ENCODE measurements at places on chromosomes 4 and X. TPM values are rescaled to one million over a fixed set of nuclear protein-coding genes. Genes with fewer than 3 reads are reported as not detected.
A peak's percentile ranks its signal among the peaks of the same experiment; 100 is the strongest.

CLRN2 gene
- total RNA-seq, result not detected

ARHGAP24 gene
- 65.2 TPM for total RNA-seq

F8A2 gene
- total RNA-seq, result not detected

ZCCHC18 gene
- 0.42 TPM for total RNA-seq

TKTL2 gene
- not detected for total RNA-seq

MAGEA11 gene
- total RNA-seq, result not detected

- no peak for DNase-seq
Measured at GRCh38 chr4:20576861-20577260, 123.4 kb upstream of the PACRGL start.

DNA sequence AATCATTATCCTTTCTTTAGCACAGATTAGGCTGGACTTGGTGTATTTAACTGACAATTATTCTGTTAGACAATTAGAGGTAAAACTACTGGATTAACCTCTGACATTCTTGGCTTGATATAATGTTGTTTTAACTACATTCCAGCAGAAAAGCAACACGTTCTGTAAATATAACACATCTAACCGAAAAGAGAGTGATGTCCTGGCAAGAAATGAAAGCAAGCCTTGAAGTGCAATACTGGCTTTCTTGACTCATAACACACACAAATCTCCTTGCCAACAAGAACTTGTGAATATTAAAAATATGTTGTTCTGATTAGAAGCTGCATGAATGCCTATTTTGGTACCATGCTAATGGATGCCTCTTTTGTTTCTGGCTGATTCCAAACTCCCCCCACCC is 76.4 kb downstream of the EFHC2 start:
- DNase-seq, result no peak

DNA sequence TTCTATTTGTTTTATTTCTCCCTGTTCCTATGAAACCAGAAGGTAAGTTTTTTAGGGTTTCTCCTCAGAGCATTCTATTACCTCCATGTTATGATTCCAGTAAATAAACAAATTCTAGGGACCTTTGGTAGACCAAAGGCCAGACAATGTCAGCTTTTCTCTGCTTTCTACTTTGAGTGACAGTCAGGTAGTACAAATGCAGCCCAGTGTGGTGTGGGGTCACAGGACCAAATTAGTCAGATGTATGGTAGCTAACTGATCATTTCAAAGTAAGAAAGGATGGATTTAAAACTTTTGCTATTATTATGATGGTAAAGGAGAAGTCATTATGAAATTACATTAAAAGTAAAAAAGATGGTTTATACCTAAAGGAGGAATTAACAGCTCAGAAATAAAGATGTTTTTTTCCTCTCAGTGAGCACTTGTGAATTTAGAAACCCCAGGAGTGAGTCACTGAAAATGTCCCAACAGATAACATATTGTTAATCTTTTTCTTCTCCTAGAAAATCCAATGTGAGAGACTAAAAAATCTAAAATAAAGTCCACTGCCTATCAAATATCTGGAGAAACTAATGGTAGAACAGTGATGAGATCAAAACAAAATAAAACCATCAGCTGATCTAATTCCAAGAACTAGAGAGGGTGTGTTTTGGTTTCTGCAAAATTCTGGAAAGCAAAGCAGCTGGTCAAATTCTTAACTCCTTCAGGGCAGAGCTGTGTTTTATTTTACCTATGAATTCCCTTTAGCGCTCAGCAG is 16.6 kb upstream of the KLHL2 start:
- no peak for DNase-seq

GRCh38 chr4:40247350-40247749 is 50.5 kb downstream of the RHOH start:
- no peak for DNase-seq

GRCh38 chr4:26307037-26307800 is 13.6 kb upstream of the RBPJ start:
- no peak for DNase-seq

- DNase-seq, result no peak
Measured at GRCh38 chr4:177228599-177228998, 81.1 kb upstream of the NEIL3 start.

DNA sequence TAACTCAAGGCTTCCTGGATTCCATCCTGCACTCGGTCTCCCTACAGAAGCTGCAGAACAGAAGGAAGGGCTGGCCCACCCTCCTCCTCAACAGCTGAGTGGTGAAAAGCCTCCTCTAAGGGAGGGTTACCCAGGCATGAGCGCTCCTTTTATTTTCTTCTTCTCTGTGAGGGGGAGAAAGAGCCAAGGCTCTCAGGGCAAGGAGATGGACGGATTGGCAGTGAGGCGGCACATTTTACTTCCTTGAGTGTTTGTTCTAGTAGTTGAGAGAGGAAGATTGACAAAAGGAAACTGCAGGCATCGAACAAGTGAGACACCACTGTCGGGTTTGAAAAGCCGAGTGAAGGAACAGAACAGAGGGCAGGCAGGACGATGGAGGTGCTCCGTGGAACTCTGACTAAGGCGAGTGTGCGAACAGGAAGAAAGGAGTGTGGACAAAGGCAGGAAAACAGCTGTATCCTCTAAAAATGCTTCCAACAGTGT is 38.4 kb upstream of the STS start:
- no peak for DNase-seq

DNA sequence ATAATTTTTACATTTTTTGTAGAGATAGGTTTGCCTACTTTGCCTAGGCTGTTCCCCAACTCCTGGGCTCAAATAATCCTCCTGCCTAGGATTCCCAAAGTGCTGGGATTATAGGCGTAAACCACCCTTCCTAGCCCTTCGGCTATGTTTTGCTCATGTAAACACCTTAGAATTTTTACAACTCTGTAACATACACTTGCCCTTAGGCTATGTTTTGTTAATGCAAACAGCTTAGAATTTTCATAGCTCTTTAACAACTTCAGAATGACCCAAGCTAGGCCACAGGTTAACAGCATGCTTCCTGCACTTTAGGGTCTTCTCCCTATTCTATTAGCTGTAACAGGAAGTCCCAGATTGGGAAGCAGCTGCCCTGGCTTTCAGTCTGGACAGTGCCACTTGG is 24.2 kb downstream of the KLHL15 start:
- DNase-seq, result no peak

GRCh38 chrX:38634665-38635064 is 73.3 kb downstream of the TSPAN7 start:
- DNase-seq, result no peak

GRCh38 chr4:89598602-89599001 is 238.4 kb downstream of the SNCA start:
- DNase-seq, result no peak

DNA sequence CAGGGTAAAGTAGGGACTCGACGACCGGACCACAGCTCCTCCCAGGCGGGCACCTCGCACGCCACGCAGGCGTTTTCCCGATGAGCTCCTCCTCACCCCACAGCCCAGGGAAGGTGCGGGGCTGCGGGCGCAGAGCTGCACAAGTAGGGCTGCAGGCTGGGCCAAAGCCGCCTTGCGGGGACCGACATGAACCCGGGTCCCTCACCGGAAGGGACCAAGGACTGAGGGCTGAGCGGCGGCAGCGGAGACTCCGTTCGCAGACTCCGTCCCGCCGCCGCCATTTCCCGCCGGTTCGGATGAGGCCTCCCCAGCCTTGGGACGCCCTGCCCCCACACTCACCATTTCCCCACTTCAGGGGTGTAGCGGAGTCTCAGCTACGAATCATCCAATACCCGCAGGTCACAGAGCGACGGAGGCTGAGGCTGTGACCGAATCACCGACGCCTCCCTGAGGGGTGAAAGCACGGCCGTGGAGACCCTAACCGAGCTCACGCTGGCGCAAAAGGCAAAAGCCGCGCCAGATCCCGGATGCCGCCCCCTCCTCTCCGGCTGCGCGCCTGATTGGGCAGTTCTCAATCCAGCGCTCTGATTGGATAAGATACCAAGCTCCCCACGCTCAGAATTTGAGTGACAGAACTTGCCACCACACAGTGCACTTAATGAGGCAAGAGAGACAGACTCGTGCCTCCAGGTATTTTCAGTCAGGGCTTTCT is at the start of gene ZNF732:
ZNF732 (minus strand) TSS at position 506 of the 712 bp plus-strand sequence; CDS start at position 342, 164 bp downstream.
- DNase-seq, result peak; percentile 59

DNA sequence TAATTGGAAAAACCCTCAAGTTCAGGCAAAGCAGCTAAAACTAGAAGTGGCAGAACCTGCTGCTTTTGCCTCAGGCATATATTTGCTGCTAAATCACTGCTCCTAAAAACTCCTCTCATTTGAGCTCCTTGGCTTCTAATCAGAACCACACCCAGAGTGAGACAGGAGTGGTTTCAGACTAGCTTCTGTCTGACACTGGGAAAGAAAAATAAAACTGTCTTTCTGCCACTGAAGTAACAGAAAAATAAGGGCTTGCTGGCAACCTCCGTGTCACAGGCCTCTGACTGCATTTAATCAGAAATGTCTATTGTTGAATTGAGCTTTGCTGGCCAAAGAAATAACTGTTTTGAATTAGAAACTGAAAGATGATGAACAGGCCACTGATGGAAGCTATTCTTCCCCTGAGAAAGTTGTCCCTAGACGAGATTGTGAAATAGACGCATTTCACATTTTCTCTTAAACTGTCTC is 52.1 kb upstream of the RAP2C start:
- no peak for DNase-seq

DNA sequence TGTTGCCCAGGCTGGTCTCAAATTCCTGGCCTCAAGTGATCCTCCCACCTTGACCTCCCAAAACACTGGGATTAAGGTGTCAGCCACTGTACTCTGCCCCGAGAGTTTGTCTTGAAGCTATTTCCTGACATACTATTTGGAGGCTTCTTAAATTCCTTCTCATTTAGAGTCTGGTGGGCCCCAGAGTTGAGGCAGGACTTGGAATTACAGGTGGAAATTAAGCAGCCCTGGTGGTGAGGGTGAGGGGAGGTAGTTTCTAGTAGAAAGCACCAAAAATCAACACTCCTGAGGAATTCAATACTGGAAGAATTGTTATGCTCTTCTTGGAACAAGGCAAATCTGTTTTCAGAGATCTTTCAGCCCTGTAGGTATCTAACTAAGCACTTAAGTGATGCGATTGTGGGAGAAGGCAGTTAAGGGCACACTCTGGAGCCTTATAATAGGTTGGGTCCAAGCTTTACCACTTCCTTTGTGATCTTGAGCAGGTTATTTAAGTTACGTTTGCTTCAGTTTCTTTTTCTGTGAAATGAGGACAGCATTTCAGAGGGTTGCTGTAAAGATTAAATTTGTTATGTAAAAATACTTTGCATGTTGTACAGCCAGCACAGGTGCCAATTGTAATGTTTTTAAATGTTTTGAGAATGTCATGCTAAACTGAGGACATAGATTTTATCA is 200.7 kb downstream of the SOWAHB start:
- no peak for DNase-seq

DNA sequence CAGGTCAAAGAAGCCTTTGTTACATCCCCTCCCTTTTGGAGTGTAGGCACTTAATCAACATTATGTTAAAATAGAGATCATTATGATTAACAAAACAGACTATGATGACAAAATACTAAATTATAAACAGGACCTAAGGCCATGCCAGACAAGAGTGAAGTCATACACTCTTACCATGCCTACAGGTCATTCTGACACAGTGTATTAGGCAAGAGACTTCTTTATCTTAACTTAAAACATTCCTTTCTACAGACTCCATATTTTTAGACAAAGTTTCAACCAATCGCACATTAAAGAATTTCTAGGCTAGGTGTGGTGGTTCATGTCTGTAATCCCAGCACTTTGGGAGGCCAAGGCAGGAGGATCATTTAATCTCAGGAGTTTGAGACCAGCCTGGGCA is 128.6 kb upstream of the SLC34A2 start:
- no peak for DNase-seq

DNA sequence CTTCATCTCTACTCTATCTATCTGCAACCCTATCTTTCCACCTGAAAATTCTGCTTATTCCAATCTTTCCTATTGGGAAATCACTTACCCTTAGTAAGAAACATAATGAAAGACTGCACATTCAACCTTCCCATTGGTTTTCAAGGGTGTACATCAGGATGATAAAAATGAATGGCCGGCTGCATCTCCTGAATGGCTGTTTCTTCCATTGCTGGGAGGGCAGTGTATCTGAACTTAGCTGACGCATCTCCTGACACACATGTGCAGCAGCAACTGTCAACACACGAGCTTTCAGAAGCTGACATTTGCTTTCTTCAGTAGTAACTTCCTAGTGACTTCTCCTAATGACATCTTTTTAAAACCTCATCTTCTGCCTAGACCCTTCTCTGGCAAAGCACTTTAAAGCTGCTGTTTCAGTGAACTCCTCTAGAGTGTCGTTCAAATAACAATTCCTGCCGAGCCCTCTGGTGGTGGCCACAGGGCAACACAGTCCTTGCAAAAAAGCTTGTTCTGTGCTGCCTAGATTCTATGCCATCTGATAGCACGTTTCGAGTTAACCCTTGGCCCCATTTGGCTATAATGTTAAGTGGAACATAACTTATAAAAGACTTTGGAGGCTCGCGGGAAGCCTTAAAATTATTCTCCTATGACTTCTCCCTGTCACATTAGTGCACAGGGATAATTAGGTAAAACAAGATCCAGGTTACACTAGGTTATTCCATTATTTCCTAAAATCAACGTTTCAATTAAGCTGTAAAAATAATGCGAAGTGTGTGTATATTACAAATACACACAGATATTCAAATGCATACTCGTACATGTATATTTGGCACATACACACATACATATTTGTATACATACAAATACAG is 2340.7 kb downstream of the PCDH7 start:
- DNase-seq, result no peak

GRCh38 chrX:110511238-110511637 is 152.6 kb downstream of the RTL9 start:
- no peak for DNase-seq

DNA sequence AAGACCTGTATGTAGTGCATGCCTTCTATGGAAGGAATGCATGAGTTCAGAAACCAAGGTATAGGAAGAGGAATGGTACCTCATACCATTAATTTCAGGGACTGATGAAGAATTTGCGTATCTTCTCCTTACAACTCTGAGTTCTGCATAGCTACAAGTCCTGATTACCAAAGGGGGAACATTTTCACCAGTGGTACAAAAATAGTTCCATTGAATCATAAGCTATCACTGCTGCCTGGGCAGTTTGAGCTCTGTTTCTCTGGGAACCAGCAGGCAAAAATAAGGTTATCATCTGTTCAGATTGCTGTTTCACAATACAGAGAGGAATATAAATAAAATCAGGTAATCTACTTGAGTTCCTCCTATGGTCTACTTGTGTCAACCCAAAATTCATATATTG is 77.9 kb upstream of the GNPDA2 start:
- DNase-seq, result no peak

DNA sequence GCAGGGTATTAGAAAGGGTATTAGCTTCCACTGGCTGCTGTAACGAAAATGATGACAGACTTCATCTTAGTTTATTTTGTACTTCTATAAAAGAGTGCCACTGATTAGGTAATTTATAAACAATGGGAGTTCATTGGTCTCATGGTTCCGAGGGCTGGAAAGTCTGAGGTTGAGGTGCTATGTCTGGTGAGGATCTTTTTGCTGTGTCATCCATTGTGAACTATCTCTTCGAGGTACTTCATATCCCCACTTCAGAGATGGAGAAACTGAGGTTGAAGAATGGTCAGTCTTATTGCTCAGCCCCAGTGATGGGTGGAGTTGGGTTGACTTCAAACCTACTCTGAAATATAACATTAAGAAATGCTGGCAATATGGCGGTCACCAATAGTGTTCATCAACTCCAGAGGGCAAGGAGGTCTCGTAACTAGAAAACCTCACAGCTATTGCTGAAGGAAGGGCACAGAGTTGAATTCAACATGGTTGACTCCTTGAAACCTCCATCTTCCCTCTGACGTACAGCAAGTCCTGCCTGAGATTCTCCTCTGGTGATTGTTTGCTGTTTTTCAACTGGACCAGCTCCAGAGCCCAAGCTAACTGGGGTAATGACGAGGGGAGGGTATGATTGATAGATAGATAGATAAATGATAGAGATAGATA is 53.6 kb upstream of the SHOX start:
- DNase-seq, result no peak
